Activated CD4-positive, alpha-beta T cell treated with anti-CD3 and anti-CD28 coated beads, Interleukin-2, amount 50 U/mL, for 4 hours (primary cell): ENCODE measurements at places on chromosomes 7 and 10.
A peak's percentile ranks its signal among the peaks of the same experiment; 100 is the strongest.

DNA sequence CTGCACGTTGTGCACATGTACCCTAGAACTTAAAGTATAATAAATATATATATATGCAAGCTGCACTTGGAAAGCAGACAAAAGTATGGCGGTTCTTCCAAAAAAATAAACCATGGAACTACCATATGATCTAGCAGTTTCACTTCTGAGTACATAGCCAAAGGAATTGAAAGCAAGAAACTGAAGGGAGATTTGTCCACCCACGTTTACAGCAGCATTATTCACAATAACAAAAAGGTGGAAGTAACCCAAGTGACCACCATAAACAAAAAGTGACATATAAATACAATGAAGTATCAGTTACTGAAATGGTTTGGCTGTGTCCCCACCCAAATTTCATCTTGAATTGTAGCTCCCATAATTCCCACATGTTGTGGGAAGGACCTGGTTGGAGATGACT is 525.3 kb upstream of the CELF2 start:
- no peak for DNase-seq

DNA sequence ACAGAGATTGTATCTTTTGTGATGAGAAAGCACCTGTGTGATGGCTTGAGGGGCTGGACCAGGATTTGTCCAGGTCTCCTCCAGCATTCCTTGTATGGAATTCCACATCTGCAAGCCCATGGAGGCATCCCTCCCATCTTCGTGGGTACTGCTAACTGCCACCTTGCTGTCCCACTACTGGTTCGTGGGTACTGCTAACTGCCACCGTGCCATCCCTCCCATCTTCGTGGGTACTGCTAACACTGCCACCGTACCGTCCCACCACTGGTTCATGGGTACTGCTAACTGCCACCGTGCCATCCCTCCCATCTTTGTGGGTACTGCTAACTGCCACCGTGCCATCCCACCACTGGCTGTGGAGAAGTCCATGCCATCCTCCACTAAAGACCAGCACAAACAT is 111.7 kb downstream of the LARP4B start:
- no peak for DNase-seq

GRCh38 chr7:12490107-12490688 is 80.3 kb upstream of the SCIN start:
- DNase-seq, result no peak

GRCh38 chr7:105457619-105458225 is 64.3 kb downstream of the PUS7 start:
- DNase-seq, result no peak

DNA sequence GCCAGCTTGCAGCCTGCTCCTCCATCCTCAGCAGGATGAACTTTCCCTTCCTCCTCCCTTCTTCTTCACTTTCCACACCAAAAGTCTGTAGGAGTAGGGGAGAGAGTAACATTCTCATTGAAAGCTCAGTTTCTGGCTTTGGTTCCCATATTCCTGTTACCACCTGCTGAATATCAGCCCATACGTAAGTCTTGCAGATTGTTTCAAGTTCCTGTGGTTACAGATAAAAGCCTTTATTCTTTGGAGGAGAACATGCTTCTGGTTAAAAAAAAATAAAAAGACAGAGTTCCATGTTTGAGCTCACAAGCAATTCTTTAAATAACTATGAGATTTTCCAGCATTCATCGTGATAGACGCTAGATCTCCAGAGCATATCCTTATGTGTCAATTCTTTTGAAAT is 637.3 kb downstream of the SUGCT start:
- no peak for DNase-seq

GRCh38 chr7:155425011-155425340 is 33.0 kb upstream of the EN2 start:
- no peak for DNase-seq

GRCh38 chr10:124008187-124008586 is 85.2 kb downstream of the CHST15 start:
- no peak for DNase-seq

- no peak for DNase-seq
These were observed 15.4 kb downstream of the PTPRN2 start for GRCh38 chr7:158572000-158572828.

DNA sequence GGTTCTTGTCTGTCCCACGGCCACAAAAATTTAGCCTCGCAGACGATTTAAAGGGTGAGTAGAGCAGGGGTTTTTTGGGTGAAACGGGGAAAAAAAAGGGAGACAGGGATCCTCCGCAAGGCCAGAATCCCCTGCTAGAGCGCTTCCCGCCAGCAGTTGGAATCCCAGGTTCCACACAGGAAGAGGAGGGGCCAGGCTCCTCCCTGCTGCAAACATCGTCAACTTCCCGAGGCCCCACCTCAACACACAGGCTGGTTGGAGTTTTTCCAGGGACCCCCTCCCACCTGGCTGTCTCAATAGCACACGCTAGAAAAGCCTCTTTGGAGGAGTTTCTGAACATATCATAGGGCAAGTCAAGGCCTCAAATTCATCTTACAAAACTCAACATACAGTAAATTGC is 112.7 kb downstream of the MTERF1 start:
- no peak for DNase-seq

DNA sequence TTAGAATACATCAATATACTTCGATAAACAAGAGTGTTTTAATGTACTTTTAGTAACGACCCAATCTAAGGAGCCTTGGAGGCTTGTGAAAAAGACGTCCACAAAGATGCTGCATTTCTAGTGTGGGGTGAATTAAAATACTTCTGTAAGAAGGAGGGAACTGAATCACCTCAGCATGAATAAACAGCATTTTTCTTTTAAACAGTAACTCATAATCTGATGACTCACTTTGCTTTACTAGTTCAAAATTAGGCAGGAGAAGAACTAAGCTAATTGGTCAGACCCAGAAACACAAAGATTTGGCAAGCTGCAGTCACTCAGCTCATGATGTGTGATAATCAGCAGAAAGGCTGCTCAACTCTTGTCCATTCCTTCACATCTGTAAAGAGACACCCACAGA is 24.2 kb downstream of the NCOA4 start:
- DNase-seq, result no peak

DNA sequence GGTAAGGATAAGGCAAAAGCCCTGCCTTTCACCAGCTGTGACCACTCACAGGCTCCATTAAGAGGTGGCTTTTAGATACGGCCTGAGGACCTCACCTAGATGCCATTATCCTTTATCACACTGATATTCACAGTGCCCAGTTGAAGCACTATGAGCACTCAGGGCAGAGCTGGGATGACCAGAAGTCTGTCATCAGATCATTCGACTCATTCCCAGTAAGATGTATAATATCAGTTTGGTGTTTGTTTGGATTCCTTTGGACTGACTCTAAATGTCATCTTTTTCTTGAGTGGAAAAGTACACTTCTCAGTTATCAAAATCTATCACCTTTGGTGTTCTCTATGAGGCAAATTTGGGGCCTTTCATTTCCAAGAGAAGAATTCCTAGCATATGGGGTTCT is 18.7 kb downstream of the CCDC136 start:
- DNase-seq, result no peak

GRCh38 chr7:155219947-155220769 is 77.5 kb upstream of the INSIG1 start:
- no peak for DNase-seq

GRCh38 chr7:140402178-140402835 is 1.6 kb upstream of the RAB19 start:
- DNase-seq, result no peak

- no peak for DNase-seq
These were observed 211.7 kb downstream of the DKK1 start for GRCh38 chr10:52525761-52526160.

DNA sequence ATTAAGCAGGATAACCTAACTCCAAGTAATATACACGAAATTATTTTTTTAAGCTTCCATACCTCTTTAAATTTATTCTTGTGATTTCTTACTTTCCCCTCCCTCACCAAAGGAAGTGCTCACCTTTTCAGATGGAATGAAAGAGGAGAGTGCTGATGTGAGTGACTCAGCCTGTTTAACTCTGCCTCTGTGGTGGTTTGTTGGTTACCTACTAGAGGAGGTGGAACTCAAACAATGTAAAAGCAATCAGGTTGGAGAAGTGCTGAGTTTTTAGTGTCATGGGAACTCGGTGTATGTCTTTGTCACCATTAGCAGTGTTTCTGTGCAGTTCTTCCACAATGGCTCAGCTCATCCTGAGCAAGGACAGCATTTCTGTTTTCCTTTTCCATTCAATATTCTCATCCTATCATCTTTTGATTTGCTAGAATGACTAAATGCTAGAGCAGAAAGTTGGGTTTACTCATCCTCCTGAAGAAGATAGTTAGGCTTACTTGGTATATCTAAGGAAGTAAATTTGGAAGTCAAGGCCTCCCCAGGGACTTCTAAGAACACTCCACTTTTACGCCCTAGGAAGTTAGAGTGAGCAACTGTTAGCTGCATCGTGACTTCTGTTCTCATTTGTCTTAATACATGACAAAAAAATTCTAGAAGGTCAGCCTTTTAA is 6.0 kb downstream of the ADD3 start:
- peak; percentile 3 for DNase-seq

- DNase-seq, result no peak
These were observed 5.4 kb upstream of the DDX21 start for GRCh38 chr10:68950598-68950997.

DNA sequence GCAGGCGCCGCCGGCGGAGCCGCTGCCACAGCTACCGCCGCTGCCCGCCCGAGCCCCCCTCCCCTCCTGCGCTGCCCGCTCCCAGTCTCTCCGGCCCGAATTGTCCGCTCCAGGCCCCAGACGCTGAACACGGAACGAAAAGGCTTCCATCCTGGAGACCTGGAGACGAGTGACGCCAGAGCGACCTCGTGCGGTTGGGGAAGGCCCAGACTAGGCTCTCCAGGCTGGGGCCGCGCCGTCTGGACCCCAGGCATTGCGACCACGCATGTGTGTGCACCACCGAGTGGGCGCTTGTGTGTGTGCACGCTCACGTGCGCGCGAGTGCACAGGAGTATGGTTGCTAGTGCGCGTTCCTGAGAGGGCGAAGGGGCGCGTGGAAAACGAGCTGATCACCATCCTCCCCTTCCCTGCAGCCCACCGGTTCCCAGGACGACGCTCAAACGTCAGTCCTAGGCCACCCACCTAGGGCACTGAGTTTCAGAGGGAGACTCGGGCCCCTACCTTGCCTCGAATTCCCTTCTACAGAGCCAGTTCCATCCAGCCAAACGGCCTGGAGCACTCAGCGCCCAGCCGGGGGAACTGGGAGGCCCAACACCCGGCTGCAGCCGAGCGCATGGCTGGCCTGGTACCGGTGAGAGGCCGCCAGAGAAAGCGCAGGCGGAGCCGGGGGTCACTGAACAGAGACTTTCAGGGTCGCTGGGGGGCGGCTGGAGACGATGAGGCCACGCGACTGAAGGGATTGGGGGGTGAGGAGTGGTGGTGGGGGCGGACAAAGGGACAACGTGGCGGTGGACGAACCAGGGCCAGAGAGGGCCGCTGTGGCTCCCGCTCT is 11.6 kb downstream of the LBX1 start:
- DNase-seq, result no peak

DNA sequence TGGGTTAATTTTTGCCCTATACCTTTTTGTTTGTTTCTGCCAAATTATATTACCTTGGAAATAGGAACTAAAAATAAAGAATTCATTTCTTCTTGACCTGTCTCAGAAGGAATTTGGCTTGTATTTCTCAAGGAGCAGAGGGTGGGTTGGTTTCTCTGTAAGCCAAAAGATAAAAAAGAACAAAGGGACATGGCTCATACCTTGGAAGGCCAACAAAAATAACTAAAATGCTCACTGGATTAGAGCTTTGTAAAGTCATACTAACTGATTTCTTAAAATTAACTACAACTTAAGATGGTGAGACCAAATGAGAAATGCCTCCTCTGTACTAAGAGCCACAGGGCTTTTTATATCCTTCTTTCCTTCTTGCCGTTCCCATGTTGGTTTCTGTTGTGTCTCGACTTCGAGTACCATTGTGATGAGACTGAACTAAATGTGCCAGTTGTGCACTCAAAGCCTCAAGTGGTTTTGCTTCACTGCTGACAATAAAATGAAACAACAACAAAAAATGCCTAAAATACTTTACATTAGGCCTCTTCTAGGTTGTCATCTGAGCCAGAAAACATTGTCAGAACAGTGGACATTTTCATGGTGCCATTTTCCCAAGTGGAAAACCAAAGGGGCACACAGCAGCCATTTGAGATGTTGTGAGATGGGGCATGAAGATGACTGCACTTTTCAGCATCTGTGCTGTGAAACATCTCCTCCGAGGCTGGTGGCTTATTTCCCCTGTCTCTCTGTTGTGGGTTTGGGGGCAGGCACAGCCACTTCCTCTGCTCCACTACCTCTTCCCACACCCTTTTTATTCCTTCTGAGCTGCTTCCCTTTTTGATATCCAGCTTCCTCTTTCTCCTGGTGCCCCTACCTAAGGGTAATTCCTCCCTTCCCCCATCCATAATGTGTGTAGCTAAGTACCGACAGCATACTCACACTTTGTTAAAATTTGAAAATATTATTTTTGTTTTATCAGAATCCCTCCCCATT is 51.8 kb upstream of the AGR3 start:
- no peak for DNase-seq

DNA sequence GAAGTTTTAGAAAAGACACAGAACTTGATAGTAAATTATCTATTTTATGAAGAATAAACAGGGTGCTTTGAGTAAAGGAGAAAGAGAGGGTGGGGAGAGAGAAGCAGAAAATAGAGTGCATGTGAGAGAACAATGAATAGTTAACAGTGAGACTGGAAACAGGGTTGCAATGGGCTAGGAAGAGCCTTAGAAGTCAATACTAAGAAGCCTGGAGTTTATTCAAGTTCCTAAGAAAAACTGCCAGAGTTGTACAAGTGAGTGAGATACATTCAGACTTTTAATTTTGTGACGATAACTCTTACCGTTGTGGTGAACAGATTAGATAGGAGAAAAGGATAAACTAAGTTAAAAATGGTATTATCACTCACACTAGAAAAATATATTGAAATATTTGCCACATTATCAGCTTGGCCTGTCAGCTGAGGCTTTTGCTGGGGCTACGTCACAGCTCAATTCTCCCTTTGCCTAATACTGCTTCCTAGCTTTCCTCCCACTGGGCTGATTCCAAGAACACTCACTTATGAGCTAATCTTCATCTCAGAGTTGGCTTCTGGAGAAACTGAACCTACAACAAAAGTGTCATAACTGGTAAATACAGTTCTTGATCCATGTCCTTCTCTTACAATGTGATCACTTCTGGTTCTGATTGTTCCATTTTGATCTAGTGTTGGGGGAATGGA is 92.7 kb downstream of the SEMA3D start:
- no peak for DNase-seq

- DNase-seq, result no peak
These were observed 51.4 kb upstream of the DLG5 start for GRCh38 chr10:77977934-77978333.

DNA sequence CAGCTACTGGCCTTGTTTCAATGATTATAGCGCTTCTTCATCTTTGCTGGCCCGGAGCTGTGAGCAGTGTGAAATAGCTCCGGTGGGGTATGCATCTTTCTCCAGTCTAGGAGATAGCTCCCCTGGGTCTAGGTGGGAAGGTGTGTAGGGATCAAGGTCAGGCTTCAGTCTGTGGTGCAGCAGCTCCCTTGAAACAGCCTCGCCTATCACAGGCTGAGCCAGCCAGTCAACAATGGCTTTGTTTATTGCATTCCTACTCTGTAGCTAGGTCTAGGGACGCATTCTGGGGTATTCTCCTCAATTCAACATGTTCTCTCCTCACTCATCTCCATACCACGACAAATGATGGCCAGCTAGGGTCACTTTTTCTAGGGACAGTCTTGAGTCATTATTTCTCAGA is 646.8 kb upstream of the IGFBP3 start:
- no peak for DNase-seq
